ENCODE measurements at places on chromosomes 13 and 19.

DNA sequence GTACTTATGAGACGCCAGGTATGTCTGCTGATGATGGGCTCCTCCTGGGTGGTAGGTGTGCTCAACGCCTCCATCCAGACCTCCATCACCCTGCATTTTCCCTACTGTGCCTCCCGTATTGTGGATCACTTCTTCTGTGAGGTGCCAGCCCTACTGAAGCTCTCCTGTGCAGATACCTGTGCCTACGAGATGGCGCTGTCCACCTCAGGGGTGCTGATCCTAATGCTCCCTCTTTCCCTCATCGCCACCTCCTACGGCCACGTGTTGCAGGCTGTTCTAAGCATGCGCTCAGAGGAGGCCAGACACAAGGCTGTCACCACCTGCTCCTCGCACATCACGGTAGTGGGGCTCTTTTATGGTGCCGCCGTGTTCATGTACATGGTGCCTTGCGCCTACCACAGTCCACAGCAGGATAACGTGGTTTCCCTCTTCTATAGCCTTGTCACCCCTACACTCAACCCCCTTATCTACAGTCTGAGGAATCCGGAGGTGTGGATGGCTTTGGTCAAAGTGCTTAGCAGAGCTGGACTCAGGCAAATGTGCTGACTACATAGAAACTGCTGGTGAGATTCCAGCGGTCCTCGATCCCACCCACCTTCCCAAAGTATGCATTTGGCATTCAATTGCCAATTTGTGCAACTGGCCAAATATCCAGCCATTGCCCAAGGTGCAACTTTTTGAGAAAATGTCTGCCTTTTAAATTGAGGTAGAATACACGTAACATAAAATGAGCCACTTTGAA is 10.2 kb downstream of the OR2Z1 start:
- no peak for DNase-seq

- DNase-seq, result no peak
Observed at GRCh38 chr13:51523082-51523518, 61.2 kb upstream of the WDFY2 start.

- no peak for DNase-seq
Observed at GRCh38 chr13:52353193-52353592, 52.8 kb downstream of the THSD1 start.

- DNase-seq, result no peak
Observed at GRCh38 chr13:66305961-66306617, 924.0 kb downstream of the PCDH9 start.

GRCh38 chr13:113513761-113514160 is 23.2 kb upstream of the DCUN1D2 start:
- no peak for DNase-seq

DNA sequence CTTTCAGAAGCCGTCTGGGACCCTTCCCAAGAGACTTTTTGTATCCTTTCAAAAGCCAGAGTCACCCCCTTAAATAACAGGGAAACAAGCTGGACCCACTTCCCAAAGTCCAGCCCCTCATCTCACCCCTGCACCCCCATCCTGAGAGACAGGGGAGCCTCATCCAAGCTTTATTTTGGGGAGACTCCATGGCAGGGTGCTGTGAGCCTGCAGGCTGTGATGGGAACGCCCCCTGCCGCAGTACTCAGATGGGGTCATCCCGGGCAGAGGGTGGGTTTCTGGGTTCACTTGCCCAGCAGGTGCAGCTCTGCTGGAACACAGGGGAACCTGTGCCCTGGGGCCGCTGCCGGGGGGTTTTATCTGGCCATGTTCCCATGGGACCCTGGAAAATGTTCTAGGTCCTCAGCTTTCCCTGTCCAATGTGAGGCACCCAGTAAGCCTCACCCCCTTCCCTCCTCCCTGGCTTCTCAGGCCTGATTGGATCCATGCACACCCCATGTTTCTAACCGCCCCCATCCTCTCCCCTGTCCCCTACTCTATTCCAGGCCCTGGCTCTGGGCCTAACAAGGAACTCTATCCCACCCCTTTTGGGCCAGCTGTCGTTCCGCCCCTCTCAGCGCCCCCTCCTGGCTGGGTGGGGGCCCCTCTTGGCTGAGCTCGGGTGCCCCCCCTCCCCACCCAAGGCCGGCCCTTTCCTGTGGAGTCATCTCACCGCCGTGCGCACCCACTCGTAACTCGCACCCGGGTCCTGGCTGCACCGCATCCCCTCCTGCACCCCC is 1.0 kb downstream of the HIF3A start:
- DNase-seq, result no peak

- no peak for DNase-seq
Observed at GRCh38 chr13:113146750-113147149, 11.7 kb upstream of the PROZ start.

DNA sequence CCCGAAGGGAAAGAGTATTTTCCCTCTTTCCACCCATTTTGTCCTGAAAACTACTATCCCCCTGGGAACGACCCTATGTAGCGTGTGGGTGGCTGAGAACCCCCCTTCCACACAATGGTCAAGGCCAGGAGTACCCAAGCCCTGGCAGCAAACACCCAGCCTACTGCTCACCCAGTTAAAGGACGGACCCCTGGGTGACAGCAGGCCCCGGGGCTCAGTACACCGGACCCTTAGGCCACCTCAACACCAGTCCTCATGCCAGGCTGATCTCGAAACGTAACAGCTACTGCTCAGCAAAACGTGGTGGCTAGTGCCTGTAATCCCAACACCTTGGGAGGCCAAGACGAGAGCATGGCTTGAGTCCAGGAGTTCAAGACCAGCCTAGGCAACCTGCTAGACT is 1.4 kb downstream of the ANKRD27 start:
- DNase-seq, result no peak

DNA sequence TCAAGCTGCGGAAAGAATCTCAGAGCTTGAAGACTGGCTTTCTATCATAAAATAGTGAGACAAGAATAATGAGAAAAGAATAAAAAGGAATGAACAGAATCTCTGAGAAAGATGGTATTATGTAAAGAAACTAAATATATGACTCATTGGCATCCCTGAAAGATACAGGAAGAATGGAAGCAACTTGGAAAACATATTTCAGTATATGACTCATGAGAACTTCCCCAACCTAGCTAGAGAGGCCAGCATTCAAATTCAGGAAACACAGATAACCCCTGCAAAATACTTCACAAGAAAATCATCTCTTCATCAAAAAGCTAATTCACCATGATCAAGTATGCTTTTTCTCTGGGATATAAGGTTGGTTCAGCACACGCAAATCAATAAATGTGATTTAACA is 2318.0 kb downstream of the PCDH9 start:
- no peak for DNase-seq

DNA sequence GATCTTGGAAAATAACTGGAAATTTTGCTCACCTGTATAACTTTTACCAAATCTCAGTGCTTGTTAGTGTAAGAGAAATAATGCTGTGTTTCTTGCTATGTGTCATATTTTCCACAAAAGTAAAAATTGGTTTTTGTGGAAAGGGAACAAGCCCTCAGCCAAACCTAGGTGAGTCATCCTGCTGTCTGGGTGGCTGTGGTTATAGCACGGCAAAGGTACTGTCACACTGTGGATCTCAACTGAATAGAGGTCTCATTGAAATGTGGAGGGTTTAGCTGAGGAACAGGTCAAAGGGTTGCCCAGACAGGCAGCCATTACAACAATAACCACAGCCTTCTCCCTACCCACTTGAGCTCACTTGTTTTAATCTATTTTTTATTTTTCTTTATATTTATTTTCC is 338.8 kb upstream of the DACH1 start:
- no peak for DNase-seq

DNA sequence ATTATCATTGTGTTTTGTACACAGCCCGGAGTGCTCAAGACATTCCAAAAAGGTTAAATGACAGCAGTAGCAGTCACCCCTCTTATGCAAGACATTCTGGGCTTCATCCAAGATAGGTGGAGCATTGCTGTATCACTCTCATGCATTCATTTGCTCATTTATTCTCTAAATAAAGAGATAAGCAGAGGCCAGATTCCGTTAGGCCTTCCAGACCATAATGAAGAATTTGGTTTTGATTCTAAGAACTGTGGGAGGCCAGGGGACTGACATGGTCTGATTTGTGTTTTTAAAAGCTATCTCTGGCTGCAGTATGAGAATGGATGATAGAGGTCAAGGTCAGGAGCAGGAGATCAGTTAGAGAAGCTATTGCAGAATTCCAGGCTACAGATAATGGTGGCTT is 145.8 kb downstream of the KCNRG start:
- no peak for DNase-seq

GRCh38 chr19:29665215-29665825 is at the start of gene PLEKHF1:
Gene PLEKHF1, plus strand, starts transcription at chr19:29665461. Its CDS starts 8,379 bp downstream, at chr19:29673840.
- no peak for DNase-seq

- DNase-seq, result no peak
Observed at GRCh38 chr13:24672141-24673132, 7.8 kb upstream of the ATP12A start.

DNA sequence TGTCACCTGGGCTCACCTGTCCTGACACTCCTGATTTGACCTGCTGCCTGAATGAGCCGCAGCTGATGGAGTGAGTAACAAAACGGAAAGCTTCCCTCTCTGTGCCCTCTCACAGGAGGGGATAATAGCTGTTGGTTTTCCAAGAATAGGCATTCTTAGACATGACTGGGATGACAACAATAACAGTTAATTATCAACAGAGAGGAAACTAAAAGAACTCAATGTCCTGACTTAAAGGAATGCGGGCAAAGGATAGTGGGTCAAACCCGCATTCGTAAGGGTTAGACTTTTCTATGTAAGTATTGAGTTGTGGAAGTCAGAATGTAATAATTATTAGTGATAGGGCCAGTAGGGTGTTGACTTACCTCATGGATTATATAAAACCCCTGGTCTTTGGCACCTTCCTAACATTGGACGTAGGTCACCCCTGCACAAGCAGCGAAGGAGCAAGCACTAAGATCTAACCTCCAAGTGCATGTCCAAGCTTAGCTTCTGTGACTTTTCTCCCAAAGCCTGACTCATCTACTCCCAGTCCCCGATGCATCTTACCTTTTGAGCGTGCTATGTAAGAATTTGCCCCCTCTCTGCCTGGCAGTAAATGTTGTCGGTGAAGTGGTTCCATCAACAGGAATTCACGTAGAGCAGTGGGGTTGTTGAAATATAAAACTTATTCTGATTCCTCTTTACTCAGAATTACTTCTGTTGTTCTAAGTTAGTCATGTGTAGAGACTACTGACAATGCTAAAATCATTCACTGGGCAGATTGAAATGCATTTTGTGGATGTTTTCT is 442.3 kb downstream of the FGF9 start:
- no peak for DNase-seq

- DNase-seq, result no peak
Observed at GRCh38 chr13:112003941-112004340, 63.0 kb upstream of the SOX1 start.

- DNase-seq, result no peak
Observed at GRCh38 chr19:16917401-16917800, 28.6 kb downstream of the F2RL3 start.

- no peak for DNase-seq
Observed at GRCh38 chr13:92164822-92165221, 766.4 kb downstream of the GPC5 start.

- DNase-seq, result no peak
Observed at GRCh38 chr19:2288338-2288817, 6.4 kb upstream of the PEAK3 start.

DNA sequence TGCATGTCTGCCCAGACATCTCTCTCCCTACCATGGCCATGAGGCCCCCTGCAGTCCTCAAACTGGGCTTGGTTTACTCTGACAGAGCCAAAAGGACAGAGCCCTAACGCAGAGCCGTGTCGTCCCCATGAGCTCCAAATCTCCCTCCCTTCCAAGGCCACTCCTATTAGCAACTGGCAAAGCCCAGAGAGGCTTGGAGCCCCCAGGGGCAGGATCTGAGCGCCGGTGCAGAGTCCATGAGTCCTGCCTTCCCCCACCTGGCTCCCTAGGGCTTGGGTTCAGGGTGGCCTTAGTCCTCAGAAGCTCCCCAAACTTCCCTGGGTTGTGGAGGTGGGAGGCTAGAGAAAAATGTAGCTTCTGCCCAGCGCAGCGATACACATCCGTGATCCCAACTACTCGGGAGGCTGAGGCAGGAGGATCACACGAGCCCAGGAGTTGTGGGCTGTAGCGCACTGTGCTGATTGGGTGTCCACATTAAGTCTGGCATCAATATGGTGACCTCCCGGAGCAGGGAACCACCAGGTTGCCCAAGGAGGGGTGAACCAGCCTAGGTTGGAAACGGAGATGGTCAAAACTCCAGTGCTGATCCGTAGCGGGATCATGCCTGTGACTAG is 7.4 kb upstream of the PGPEP1 start:
- DNase-seq, result no peak

GRCh38 chr19:19409631-19410030 is 4.2 kb downstream of the GATAD2A start:
- no peak for DNase-seq

DNA sequence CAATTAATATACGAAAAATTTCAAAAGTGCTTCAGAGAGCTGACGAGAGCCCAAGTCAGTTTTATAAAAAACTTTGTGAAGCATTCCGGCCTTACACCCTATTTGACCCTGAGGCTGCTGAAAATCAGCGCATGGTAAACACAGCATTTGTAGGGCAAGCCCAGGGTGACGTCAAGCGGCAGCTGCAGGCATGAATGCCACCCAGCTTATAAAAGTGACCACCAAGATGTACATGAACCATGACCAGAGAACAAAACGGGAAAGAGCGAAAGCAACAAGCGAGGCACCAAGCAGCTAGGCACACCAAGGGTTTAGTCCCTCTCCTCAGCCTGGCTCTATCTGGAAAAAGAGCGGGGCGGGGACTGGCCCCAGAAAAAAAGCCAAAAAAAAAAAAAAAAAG is 6.0 kb downstream of the SIGLEC11 start:
- no peak for DNase-seq

DNA sequence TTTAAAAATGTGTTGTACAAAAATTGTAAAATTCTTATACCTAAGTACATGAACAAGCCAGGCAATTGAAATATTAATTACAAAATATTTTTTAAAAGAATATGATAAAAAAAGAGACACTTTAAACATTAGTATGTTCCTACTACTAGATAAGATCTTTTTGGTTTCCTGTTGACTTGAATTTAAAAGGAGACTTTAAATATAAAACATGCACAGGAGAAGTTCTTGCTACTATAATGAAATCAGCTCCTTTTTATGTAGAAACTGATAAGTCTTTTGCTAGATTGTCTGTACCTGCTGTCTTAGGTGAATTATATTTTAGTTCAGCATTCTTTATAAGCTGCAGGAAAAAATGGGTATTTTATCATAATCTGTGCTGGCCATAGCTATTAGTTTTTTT is 140.2 kb downstream of the TNFSF13B start:
- DNase-seq, result no peak
